ENCODE measurements at places on chromosomes 13 and 19. TPM values are rescaled to one million over a fixed set of nuclear protein-coding genes. Genes with fewer than 3 reads are reported as not detected.

GRCh38 chr13:54226876-54227275 lies 1198.3 kb downstream of the OLFM4 start:
- no peak for DNase-seq

DNA sequence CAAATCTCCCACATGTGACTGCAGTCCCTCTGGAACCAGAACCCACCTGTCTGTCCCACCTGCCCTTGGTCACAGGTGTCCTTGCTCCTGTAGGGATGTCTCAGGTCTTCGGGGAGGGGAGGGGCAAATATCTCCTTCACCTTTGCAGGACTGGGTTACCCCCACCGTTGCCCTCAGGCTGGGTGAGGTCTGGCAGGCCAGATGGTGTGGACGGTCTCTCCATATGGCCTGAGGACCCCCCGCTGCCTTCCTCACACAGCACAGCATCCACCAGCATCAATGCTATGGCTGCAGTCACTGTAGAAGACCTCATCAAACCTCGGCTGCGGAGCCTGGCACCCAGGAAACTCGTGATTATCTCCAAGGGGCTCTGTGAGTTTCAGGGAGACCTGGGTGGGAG lies 10.0 kb downstream of the SLC5A5 start:
- DNase-seq: no peak

Gene CGB8
- 1.2 TPM for total RNA-seq

Gene C19orf33
- total RNA-seq: 305 TPM

Gene HIPK4
- not detected for total RNA-seq

Gene KCTD15
- 41.3 TPM for total RNA-seq

Measured in epithelial cell of proximal tubule (primary cell).